M059J (cell line): ENCODE measurements at places on chromosomes 11 and 22. TPM values are rescaled to one million over a fixed set of nuclear protein-coding genes. Genes with fewer than 3 reads are reported as not detected.

PTPRCAP gene
- 0.20 and 0.47 TPM in 2 replicates for total RNA-seq

MMP7 gene
- total RNA-seq = 0.34 and 1.2 TPM in 2 replicates

APOL5 gene
- total RNA-seq = not detected in 2 replicates

CARD16 gene
- 18.9 and 23.4 TPM in 2 replicates for total RNA-seq

PYGM gene
- total RNA-seq = 0.05 and 0.10 TPM in 2 replicates

PNPLA3 gene
- 9.4 and 11.8 TPM in 2 replicates for total RNA-seq

DGCR2 gene
- 33.7 and 34.3 TPM in 2 replicates for total RNA-seq

PAFAH1B2 gene
- 104 and 152 TPM in 2 replicates for total RNA-seq

MICAL3 gene
- 20.8 and 33.6 TPM in 2 replicates for total RNA-seq

CASP12 gene
- 0.20 TPM in 1 of 2 replicates, not detected in the other for total RNA-seq

TRIM51 gene
- total RNA-seq = not detected in 2 replicates

H19 gene
- 0.17 TPM in 1 of 2 replicates, not detected in the other for total RNA-seq

SCGB1C1 gene
- total RNA-seq = not detected in 2 replicates

CRYBB2 gene
- 0.30 TPM in 1 of 2 replicates, not detected in the other for total RNA-seq

DNA sequence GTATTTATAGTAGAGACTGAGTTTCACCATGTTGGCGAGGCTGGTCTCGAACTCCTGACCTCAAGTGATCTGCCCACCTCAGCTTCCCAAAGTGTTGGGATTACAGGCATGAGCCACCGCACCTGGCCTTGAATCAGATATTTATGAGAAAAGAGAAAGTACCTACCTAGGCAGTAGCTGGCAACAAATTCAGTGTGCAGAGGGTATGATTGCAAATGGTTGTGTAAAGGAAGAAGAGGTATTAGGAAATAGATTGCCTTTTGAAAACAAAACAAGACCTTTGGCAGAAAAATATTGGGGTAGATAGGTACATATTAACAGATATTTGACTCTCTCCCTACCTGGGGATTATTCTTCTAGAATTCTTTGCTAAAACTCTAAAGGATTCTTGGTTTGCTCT is 38.5 kb upstream of the LIN7C start:
- no peak for DNase-seq

- peak; percentile 50 for DNase-seq
Observed at GRCh38 chr11:128235426-128235825, 351.9 kb downstream of the ETS1 start.

- DNase-seq = no peak
Observed at GRCh38 chr11:95567685-95568084, 221.9 kb downstream of the FAM76B start.

GRCh38 chr22:28406246-28406645 is 273.4 kb downstream of the TTC28 start:
- no peak for DNase-seq

DNA sequence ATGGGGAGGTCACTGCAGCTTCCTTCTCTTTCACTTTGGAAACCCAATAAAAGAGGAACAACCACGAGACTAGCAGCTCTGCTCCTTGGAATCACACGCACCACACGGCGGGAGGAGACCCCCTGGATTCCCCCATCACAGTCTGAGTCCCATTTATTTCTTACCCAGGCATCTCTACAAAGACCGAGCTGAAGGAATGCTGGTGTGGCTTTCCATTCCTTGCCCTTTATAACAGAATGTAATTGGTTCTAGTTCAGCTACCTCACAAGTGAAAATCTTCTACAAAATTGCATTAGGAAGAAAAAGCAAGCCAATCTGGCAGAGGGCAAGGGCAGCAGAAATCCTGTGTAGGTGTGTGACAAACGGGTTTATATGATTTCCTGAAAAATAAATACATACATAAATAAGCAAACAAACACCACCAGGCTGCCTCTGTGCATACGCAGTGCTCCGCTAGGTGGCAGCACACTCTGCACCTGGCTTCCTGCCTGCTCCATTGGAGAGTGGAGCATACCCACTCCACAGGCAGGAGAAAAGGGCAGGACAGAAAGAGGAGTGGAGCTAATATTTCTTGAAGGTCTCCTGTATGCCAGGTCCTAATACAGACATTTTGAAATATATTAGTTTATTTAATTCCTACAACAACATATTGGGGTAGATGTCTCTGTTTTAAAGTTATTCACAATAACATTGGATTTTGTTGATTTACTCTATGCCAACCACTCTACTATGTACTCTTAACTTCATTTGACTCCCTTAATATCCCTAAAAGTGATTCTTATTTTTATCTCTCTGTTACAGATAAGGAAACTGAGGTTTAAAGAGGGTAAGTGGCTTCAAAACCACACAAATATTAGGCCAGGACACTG is 673.1 kb downstream of the KCNA4 start:
- DNase-seq = peak; percentile 56

GRCh38 chr11:111514216-111515031 is at the start of gene HOATZ:
Gene HOATZ, plus strand, starts transcription at chr11:111514778. Its CDS starts 7 bp downstream, at chr11:111514785.
- DNase-seq = no peak

GRCh38 chr22:48622891-48623545 is 1204.7 kb downstream of the BRD1 start:
- DNase-seq = no peak

DNA sequence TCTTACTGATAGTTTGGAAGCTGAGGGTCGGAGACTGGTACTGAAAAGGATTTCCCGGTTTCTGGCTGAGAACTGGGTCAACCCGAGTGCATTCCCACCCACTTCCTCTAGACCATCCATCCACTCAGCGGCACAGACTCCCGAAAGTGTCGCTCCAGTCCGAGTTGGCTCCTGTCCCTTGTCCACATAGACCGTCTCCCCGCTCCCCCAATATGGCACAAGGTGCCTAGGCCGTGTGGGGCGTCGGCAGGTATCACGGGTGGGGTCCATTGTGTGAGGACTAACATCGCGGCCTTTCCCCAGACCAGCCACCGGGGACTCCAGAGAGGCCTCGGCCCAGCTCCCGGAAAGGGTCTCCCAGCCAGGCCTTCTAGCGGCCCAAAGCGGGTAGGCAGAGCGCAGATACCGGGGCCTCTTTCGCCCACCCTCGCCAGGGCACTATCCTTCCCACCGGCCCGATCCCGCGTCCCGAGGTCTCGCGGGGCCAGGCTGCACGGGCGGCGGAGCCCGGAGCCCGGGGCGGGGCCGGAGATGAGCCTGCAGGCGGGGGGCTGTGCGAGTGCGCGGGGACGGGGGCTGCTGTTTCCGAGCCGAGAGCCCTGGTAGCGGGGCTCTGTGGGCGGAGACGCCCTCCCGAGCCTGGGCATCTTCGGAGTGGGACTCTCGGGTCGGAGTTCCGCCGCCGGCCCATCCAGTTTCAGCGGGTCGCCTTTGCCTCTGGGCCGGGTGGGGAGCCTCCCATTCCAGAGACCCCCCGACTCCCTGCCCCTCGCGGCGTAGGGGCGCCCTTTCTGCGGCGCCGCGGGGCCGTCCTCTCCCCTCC is 21.1 kb downstream of the SERPINH1 start:
- DNase-seq = peak; percentile 60

GRCh38 chr22:39381930-39382329 is 17.6 kb upstream of the TAB1 start:
- no peak for DNase-seq

DNA sequence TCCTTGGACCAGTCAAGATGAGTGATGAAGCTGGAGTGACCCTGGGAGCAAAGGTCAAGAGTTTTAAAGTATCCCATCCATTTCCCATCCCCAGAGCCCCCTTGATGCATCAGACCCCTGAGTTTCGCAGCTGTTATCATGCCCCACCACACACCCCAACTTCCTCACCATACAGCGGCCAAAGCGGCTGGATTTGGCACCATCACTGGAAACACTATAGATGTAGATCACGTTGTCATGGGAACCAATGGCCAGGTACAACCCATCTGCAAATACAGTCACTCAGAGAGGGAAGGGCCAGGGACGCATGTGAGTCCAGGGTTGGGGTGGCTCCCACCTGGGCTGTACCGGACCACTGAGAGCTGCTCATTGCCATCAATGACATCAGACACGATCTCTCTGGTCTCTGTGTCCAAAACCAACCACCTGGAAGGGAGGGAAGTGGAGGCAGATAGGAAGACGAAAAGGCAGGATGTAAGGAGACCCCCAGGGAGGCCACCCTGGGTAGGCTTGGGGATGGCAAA is 2.2 kb upstream of the MTA2 start:
- no peak for DNase-seq

DNA sequence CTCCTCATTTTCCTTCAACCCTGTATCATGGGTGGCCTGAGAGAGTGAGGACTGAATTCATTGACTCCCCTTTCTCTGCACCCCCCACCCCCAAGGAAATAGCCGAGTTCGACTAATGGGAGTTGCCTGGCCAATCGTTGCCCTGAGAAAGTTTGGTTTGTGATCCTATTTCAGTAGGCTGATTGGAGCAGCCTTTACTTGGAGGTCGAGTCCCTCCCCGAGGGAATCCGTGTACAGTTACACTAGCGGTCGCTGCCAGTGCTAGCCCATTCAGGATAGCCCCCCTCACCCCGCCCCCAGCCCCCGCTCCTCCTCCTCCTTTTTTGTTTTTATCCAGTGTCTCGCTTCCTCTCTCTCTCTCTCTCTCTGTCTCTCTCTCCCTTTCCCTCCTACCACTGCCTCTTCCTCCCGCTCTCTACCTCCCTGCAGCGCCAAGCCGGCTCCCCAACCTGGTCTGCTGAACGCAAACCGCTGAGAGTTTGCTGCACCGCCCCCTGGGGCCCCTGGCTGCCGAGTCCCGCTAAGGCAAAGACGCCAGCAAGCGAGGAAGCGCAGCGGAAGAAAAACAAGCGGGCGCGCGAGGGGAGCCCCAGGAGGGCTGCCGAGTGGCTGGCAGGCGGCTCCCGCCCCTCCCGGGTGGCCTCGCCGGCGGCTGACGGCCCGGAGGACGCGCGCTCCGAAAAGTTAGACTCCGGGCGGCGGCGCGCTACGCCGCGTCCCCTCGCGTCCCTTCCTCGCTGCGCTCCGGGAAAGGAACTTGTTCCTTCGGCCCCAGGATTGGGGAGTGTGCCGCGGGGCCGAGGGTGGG is at the start of gene GRAMD1B:
TSS of gene GRAMD1B (plus strand) at position 357 of the 808 bp plus-strand sequence. CDS start 524 bp downstream, outside the sequence.
- peak; percentile 95 for DNase-seq

- DNase-seq = no peak
Observed at GRCh38 chr22:47240116-47240515, 477.7 kb downstream of the TBC1D22A start.

DNA sequence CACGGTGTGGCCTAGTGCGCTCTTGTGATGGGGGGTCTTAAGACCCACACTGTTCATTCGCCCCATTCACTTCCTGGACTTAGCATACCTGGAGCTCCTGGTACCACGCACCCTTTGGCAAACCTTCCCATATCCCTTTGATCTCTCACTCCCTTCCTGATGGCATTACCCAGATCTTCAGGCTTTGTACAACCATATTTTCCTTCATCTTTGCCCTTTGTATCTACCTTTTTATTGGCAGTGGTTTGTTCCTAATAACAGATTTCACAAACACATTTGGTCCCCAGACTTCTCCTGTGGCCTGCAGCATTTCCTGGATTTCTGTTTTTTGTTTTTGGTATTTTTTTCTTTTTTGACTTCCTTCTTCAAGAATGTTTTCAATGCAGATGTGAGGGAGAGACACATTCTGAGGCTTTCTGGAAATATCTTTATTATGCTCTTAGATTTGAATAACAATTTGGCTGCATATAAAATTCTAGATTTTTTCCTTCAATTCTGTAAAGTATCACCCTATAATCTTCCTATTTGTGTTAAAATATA is 16.1 kb upstream of the IFITM3 start:
- no peak for DNase-seq

GRCh38 chr11:6931146-6931713 is 5.0 kb downstream of the ZNF215 start:
- DNase-seq = no peak

- peak; percentile 37 for DNase-seq
Observed at GRCh38 chr11:112012874-112013273, 12.3 kb upstream of the DLAT start.

DNA sequence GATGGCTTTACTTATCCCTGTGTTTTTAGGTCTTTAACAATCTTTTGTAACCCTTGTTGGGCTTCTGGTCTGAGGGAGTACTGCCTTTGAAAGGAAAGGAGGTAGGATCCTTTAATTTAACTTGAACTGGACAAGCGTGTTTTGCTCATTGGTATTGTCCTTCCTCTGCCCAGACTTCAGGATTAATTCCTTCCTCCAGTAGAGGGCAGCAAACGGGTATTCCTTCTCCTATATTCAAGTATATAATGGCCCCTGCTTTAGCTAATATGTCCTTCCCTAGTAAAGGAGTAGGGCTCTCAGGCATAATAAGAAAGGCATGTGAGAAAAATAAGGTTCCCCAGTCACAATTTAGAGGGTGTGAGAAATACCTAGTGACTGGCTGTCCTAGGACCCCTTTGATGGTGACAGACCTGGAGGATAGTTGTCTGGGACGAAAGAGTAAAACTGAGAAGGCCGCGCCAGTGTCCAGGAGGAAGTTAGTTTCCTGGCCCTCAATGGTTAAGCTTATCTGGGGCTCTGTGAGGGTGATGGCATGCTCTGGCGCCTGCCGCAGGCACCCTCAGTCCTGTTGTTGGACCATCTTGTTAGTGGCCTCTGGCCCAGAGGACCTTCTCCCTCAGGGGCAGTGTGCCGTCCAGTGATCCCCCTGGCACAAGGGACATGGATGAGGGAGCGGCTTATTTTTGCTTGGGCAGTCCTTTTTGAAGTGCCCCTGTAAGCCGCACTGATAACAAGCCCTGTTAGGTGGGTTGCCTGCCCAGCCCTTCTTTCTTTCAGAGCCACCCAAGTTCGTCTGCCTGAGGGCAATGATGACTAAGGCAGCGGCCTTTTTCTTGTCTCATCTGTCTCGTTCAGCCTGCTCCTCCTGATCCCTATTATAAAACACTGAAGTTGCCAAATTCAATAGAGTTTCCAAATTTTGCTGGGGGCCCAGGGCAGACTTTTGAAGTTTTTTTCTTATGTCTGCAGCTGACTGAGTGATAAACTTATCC is 51.8 kb downstream of the C11orf71 start:
- DNase-seq = peak; percentile 77

GRCh38 chr11:15748741-15749140 is 607.6 kb downstream of the SOX6 start:
- no peak for DNase-seq

DNA sequence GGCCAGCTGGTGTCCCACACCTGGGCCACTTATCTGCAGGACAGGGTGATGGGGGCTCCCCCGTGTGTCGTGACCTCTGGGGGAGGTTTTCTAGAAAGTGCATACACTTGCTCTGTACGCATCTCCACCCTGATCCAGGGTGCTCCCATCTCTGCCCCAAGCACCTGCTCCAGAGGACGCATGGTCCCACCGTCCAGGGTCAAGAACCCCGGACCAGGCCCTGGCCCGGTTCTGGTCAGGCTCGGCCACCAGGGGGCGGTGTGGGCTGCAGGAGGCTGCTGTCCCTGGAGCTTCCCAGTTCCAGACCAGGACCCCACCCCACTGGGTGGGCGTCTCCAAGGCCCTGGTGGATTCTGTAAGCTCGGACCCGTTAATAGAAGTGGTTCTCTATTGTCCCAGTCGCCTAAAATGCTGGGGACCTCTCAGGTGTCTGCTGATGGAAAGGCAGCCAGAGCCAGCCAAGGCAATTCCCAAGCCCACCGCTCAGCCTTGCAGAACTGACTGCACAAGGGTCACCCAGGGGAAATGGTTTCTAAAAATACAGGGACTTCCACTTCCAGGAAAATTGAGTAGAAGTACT is 34.7 kb upstream of the SEPTIN5 start:
- no peak for DNase-seq

DNA sequence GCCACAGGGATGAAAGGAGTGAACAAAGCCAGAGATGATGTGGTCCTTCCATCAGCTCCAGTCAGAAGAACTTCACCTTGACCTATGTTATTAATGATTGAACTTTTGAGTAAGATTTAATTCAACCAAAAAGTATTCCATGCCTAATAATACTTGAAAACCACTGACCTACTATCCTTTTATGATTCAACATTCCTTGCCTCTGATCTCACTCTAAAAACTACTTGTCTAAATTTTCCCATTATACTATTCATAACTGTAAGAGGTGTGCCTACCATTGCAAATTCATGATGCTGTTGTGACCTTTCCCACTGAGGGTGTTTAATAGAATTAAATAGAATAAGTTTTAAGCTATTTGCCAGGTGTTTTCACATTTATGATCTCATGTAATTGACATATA is 164.7 kb upstream of the GUCY1A2 start:
- DNase-seq = peak; percentile 32
